ENCODE measurements at places on chromosomes 13 and 19.

GRCh38 chr19:10543059-10543419 is 665 bp upstream of the ATG4D start:
- DNase-seq, result no peak

DNA sequence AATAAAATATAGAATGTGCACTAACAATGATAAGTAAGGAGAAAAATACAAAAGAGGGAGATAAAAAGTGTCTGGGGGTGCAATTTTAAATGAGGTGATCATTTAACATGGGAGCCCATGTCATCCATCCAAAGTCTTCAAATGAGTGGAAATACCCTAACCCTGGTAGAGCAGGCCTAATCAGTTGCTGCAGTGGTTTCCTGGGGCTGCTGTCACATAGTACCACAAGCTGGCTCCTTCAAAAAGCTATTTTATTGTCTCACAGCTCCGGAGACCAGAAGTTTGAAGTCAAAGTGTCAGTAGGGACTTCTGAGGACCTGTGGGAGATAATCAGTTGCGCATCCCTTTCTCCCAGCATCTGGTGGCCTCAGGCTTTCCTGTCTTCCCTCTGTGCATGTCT is 717.9 kb downstream of the DIAPH3 start:
- DNase-seq, result no peak

DNA sequence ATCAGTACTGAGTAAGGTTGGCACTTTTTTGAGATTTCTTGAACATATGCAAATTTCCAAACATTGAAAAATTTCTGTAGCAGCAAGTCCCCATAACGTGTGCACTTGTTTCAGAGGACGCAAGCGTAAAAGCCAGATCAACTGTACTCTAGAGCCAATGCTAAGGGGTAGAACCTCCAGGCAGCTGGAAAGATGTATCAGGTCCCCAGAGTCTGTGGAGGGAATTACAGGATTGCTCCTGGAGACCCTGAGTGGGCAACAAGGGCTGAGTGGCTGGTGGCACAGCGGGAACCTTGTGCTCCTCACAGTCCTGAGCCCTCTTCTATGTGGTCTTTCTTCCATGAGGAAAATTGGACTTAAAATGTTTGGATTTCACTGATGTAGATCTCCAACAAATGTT is 53.9 kb upstream of the AMER2 start:
- no peak for DNase-seq

DNA sequence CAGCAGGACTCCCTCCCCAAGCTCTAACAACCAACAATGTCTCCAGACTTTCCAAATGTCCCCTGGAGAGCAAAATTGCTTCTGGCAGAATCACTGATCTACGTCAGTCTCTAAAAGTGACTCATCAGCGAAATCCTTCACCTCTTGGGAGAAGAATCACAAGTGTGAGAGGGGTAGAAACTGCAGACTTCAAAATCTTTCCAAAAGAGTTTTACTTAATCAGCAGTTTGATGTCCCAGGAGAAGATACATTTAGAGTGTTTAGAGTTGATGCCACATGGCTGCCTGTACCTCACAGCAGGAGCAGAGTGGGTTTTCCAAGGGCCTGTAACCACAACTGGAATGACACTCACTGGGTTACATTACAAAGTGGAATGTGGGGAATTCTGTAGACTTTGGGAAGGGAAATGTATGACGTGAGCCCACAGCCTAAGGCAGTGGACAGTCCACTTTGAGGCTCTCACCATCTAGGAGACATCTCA is 6.2 kb upstream of the CEACAM5 start:
- DNase-seq, result peak; percentile 15

DNA sequence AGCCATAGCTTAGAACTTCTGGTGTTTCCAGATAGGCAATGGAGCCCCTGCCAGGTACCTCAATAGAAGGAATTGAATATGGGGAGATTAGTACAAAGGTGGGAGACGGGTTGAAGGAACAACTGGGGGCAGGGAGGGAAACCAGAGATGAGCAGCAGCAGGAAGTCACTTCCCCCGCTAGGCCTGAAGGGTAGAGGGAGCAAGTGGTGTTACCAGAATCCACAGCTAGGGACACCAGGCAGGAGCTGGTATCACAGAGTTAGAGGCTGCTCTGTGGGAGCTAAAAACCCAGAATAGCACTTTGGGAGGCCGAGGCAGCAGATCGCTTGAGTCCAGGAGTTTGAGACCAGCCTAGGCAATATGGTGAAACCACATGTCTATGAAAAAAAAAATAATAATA is 15.3 kb upstream of the HNRNPUL1 start:
- DNase-seq, result no peak

DNA sequence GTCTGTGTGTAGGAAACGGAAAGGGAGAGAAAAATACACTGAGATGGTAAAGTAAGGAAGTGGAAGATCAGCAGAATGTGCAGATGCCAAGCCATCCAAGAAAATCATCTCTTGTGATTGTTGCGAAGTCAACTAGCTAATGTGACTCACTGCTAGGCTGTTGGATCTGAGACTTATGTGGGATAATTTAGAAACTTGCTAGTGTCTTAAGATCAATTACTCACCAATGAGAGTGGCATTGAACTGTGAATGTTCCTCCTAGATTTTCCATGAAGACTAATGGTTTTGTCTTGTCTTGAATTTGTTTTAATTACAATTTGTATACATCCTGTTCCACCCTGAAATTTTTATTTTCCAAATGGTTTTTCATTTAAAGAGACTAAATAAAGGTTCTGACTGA is 771.6 kb downstream of the EFNB2 start:
- no peak for DNase-seq

All from HTR-8/SVneo (cell line).